ENCODE measurements at places on chromosomes 11 and 22. TPM values are rescaled to one million over a fixed set of nuclear protein-coding genes. Genes with fewer than 3 reads are reported as not detected.

DNA sequence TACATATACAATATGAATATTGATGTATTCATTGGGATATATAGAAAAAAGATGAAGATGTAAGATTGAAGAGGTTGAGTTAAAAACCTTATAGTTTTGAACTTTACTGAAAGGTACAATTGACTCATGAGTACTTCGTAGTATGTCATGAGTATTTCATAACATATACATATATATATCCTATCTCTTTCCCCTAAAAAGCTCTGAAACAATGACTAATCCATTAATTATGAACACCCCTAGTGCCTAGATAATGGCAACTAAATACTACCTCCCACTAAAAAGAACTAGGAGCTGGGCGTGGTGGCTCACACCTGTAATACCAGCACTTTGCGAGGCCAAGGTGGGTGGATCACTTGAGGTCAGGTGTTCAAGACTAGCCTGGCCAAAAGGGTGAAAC, 31.5 kb downstream of the SLC35F2 start:
- no peak for DNase-seq
- H3K4me3 ChIP-seq = no peak overlapping the region
- no peaks in the 10 kb centered on the region for H3K27me3 ChIP-seq
- no peaks in the 10 kb centered on the region for H3K4me1 ChIP-seq
- H3K36me3 ChIP-seq = peaks cover 3% of the 10 kb centered on the region
- H3K27ac ChIP-seq = no peak overlapping the region

GRCh38 chr22:21665047-21665851, 563 bp upstream of the PPIL2 start:
- H3K27ac ChIP-seq = peak overlapping the region; percentile 90
- H3K27me3 ChIP-seq = no peaks in the 10 kb centered on the region
- no peak for DNase-seq
- peaks cover 4% of the 10 kb centered on the region for H3K36me3 ChIP-seq

- peak; percentile 47 for DNase-seq
- no peaks in the 10 kb centered on the region for H3K27me3 ChIP-seq
- peaks cover 35% of the 10 kb centered on the region for H3K4me1 ChIP-seq
- H3K36me3 ChIP-seq = peaks cover 41% of the 10 kb centered on the region
- peak overlapping the region; percentile 95 for H3K27ac ChIP-seq
Measured at GRCh38 chr11:118996926-118997626, 862 bp upstream of the CENATAC start.

- H3K36me3 ChIP-seq = no peaks in the 10 kb centered on the region
- peak; percentile 58 for DNase-seq
- H3K4me1 ChIP-seq = peaks cover 7% of the 10 kb centered on the region
- H3K27ac ChIP-seq = no peak overlapping the region
- H3K27me3 ChIP-seq = no peaks in the 10 kb centered on the region
Measured at GRCh38 chr11:70191495-70192140, 11.5 kb upstream of the FADD start.

GRCh38 chr11:32396991-32397390, 38.3 kb downstream of the WT1 start:
- no peaks in the 10 kb centered on the region for H3K36me3 ChIP-seq
- peaks cover 2% of the 10 kb centered on the region for H3K27me3 ChIP-seq
- DNase-seq = no peak
- H3K4me1 ChIP-seq = no peaks in the 10 kb centered on the region

DNA sequence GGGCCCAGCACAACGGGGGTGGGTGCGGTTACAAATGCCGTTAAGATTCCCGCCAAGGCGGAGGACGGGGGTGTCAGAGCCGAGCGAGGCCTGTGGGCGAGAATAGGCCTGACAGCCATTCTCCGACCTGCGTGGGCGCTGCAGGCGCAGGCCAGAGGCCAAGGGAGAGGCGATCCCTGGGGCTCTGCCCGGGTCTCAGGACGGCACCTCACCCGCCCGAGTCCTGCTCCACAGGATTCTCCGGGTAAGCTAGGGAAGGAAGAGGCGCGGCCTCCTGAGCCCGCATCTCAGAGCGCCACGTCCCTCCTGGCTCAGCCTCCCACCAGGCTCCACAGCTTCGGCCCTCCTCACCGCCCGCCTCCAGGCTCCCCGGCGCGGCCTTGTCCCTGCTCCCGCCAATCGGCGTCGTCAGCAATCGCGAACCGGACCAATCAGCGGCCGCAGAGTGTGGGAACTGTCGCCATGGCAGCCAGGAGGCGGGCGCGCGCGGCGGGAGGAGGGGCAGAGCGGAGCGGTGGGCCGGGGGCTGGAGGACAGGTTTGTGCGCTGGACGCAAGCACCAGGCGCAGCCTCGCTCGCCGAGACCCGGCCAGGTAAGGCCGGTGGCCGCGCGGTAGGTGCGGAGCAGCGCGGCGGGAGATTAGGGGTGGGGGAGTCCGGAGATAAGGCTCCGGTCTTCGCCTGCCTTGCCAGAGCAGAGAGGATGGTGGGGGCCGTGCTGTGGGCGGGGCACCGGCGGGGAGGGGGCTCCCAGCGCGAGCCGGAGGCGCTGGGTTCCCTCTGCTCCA, at the start of gene NUCB2:
Gene NUCB2, plus strand, starts transcription at position 504 of the 788 bp plus-strand sequence. CDS start 18,585 bp downstream, outside the sequence.
- H3K4me1 ChIP-seq = peaks cover 54% of the 10 kb centered on the region
- peak; percentile 97 for DNase-seq
- H3K36me3 ChIP-seq = peaks cover 15% of the 10 kb centered on the region
- peak within 1 kb of the TSS; percentile 85 for H3K4me3 ChIP-seq

GRCh38 chr11:45162916-45163879, 16.8 kb downstream of the PRDM11 start:
- no peak for DNase-seq
- no peaks in the 10 kb centered on the region for H3K27me3 ChIP-seq
- no peak overlapping the region for H3K27ac ChIP-seq
- H3K4me1 ChIP-seq = no peaks in the 10 kb centered on the region

DNA sequence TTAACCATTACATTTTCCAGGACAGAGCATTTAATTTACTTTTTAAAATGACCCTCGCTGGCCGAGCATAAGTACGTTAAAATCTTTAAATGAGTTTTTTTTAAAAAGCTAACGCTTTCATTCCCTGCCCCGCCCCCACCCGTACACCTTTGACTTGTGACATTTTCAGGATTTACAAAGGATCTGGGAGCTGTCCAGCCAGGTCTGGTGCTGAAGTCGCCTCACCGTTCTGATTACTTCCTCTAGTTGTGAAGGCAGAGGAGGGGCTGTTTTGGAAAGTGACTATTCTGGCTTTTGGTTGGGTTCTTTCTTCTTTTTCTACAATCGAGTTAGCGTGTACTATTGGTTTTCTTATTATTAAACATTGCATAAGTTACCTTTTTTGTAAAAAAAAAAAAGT, 2.9 kb downstream of the C11orf87 start:
- peaks cover 29% of the 10 kb centered on the region for H3K27me3 ChIP-seq
- no peaks in the 10 kb centered on the region for H3K36me3 ChIP-seq
- H3K27ac ChIP-seq = no peak overlapping the region
- no peak overlapping the region for H3K4me3 ChIP-seq

GRCh38 chr11:69536406-69536805, 54.9 kb downstream of the LINC01488 start:
- DNase-seq = no peak
- H3K36me3 ChIP-seq = no peaks in the 10 kb centered on the region
- H3K4me1 ChIP-seq = no peaks in the 10 kb centered on the region
- H3K27me3 ChIP-seq = peaks cover 6% of the 10 kb centered on the region

- DNase-seq = no peak
- H3K4me1 ChIP-seq = no peaks in the 10 kb centered on the region
- no peaks in the 10 kb centered on the region for H3K36me3 ChIP-seq
- peaks cover 4% of the 10 kb centered on the region for H3K27me3 ChIP-seq
Measured at GRCh38 chr11:43278193-43278956, 33.4 kb upstream of the API5 start.

GRCh38 chr11:112410325-112410724, 149.7 kb upstream of the PLET1 start:
- no peak overlapping the region for H3K27ac ChIP-seq
- DNase-seq = no peak
- H3K4me3 ChIP-seq = no peak overlapping the region
- H3K4me1 ChIP-seq = peaks cover 5% of the 10 kb centered on the region
- H3K36me3 ChIP-seq = peaks cover 3% of the 10 kb centered on the region
- peaks cover 2% of the 10 kb centered on the region for H3K27me3 ChIP-seq

Gene C11orf91
- 0.25 TPM for total RNA-seq

Gene SCGB1A1
- not detected for total RNA-seq

Gene LRP4
- total RNA-seq = 0.15 TPM

Gene BAIAP2L2
- total RNA-seq = 0.55 TPM

Gene NCAM1
- 0.42 TPM for total RNA-seq

Gene KRTAP5-7
- 0.29 TPM for total RNA-seq

Gene RTN4R
- 4.0 TPM for total RNA-seq

Gene LYVE1
- not detected for total RNA-seq

Measured in activated CD4-positive, alpha-beta T cell treated with anti-CD3 and anti-CD28 coated beads, Interleukin-2, amount 10 ng/mL, durations not matched to agents 7 days and 5 days (primary cell).